OCI-LY7 (cell line): ENCODE measurements at places on chromosomes 2 and 18. TPM values are rescaled to one million over a fixed set of nuclear protein-coding genes. Genes with fewer than 3 reads are reported as not detected.

SLC14A1 gene
- not detected in 2 replicates for total RNA-seq

RUFY4 gene
- total RNA-seq, result not detected in 2 replicates

GRCh38 chr2:128317181-128317898, 1.3 kb downstream of the HS6ST1 start:
- DNase-seq, result peak; percentile 80

DNA sequence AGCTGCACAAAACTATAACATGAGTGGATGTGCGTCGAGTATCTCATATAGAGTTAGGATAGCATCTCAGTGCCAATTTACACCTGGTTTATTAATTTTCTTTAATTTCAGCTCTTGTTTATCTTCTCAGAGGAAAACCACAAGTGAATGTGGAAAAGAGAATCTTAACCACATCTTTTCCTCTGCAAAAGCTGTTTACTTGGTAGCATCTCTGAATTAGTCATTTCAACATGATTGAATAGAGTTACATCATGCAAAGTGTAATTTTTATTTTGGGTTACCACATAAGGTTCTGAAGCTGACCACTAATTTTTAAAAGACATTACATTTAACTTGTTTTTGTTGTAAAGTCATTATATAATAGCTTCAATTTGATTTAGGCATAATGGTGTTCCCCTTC, 83.8 kb upstream of the FAM237A start:
- no peak for DNase-seq
